T follicular helper cell (primary cell): ENCODE measurements at places on chromosomes 6 and 20.

DNA sequence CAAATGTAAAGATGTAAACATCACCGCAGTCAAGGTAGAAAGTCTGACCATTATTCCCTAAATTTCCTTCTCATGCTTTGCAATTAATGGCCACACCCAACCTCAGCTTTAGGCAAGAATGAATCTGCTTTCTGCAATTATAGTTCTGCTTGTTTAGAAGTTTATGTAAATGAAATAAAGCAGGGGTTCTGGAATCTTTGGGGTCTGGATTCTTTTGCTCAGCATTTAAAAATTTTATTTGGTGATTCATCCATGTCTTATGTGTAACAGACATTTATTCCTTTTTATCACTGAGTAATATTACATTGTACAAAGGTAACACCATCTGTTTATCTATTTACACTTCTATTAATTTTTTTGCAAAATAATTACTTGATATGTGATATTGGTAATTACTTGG is 613.6 kb downstream of the UTRN start:
- no peak for DNase-seq

- no peak for DNase-seq
Measured at GRCh38 chr6:2477666-2478065, 232.3 kb upstream of the GMDS start.

- no peak for DNase-seq
Measured at GRCh38 chr6:166987930-166988329, 11.3 kb upstream of the CEP43 start.

GRCh38 chr6:111841822-111842221 is 31.4 kb downstream of the FYN start:
- no peak for DNase-seq

- no peak for DNase-seq
Measured at GRCh38 chr20:36241678-36242077, 5.4 kb downstream of the AAR2 start.

DNA sequence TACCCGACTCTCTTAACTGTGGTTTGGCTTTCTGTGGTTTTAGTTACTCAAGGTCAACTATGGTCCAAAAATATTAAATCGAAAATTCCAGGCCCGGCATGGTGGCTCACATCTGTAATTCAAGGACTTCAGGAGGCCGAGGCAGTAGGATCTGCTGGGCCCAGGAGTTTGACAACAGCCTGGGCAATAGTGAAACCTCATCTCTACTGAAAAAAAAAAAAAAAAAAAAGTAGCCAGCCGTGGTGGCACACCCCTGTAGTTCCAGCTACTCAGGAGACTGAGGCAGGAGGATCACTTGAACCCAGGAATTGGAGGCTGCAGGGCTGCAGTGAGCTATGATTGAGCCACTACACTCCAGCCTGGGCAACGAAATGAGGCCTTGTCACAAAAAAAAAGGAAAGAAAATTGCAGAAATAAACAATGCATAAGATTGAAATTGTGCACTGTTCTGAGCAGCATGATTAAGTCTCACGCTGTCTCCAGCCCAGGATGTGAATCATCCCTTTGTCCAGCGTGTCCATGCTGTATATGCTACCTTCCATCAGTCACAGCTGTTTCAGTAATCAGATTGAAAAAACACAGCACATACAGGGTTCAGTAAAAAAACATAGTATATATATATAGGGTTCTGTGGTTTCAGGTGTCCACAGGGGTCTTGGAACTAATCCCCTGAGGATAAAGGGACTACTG is 40.7 kb downstream of the RGS17 start:
- no peak for DNase-seq

GRCh38 chr6:163066200-163066599 is 338.4 kb downstream of the PACRG start:
- DNase-seq: no peak

DNA sequence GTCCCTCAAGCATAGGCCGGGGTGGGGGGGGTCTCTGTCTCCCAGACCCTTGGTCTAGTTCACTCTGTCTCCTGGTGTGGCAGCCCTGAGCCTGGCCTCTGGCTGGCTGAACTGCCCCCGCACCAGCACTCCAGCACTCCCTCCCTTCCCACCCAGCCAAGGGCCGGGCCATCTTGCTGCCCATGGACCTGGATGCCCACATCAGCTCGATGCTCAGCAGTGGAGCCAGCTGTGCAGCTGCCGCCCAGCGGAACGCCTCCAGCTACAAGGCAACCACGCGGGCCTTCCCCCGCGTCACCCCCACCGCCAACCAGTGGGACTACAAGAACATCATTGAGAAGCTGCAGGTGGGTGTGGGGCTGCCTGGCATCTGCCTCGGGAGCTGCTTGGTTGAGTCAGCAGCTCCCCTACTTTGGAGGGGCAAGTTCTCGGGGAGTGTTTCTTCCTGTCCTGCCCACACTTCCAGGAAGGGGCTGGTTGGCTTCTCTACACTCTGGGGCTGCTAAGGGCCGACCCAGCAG is 28.4 kb downstream of the UQCC2 start:
- DNase-seq: peak; percentile 36

DNA sequence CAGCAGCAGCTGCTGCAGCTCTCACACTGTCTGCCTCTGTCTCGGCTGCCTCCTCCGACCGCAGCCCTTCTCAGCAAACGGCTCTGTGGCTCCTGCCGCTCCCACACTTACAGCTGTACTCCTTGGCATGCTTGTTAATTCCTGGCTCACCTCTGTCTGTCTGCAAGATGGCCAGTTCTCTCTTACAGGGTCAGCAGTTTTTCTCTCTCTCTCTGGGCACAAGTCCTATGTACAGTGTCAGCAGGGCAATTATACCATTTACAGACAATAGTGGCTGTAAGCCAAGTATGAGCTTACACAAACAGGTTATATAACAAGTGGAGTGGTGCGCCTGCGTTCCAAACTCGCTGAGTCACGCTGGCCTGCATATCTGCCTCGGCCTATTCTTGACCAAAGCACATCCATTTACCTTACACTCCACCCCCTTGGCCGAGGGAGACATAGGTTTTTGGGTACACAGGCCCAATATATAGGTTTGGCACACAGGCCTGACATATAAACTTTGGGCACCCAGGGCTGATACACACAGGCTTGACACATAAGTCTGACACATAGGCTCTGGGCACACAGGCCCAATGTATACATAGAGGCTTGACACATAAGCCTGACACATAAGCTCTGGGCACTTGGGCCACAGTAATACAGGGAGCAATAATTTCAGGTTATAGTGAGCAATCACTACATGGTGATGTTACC is 4.4 kb downstream of the ZKSCAN3 start:
- DNase-seq: no peak

- no peak for DNase-seq
Measured at GRCh38 chr6:48959251-48960060, 503.6 kb downstream of the MMUT start.

DNA sequence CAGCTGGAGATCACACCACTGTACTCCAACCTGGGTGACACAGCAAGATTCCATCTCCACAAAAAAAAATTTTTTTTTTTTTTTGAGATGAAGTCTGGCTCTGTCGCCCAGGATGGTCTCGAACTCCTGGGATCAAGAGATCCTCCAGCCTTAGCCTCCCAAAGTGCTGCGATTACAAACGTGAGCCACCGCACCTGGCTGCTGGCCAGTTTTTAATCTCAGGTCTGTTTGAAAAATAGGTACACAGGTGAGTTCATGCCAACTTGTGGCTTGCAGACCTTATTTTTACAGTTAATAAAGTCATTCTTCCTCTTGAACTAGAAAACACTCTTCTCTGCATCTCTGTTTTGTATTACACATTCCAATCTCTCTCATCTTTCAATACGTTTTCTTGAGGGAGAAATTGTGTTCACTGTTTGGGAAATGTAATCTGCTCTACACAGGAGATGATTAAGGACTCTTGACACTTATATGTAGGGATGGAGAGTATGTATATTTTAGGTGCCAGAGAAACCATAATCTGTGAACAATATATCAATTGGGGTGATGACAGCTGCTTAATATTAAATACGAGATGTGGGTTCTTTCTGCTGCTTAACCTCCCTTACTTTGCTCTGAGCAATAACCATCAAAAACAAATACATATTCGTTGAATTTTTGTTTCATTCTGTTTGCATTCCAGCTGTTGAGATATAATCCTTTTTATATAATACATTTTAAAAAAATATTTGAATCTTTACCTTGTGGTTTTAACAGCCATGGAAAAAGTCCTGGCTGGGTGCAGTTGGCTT is 17.7 kb upstream of the RIPOR3 start:
- no peak for DNase-seq

- DNase-seq: no peak
Measured at GRCh38 chr20:64049060-64049877, at the start of gene SOX18. TSS of gene SOX18 (minus strand) at chr20:64049639. CDS start at chr20:64049516, 123 bp downstream.

DNA sequence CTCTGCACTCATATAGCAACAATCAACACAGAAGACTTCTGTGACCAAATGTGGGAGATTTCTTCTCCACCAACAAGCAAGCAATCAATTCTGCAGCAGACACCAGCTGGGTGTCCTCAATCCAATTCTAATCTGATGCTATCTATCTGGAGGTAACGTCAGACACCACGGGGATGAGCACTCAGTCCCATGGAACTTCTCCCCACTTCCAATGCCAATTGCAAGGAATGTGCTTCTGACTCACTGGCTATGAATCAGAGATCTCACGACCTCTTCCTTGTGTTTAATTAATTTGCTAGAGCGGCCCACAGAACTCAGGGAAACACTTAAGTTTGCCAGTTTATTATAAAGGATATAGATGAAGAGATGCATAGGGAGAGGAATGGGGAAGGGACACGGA is 103.5 kb upstream of the SIRPG start:
- no peak for DNase-seq

- no peak for DNase-seq
Measured at GRCh38 chr6:42047790-42048405, 2.4 kb upstream of the TAF8 start.

GRCh38 chr6:16677458-16677857 is 83.8 kb downstream of the ATXN1 start:
- DNase-seq: no peak

GRCh38 chr6:33080127-33081089 is 4.6 kb downstream of the HLA-DPB1 start:
- no peak for DNase-seq

DNA sequence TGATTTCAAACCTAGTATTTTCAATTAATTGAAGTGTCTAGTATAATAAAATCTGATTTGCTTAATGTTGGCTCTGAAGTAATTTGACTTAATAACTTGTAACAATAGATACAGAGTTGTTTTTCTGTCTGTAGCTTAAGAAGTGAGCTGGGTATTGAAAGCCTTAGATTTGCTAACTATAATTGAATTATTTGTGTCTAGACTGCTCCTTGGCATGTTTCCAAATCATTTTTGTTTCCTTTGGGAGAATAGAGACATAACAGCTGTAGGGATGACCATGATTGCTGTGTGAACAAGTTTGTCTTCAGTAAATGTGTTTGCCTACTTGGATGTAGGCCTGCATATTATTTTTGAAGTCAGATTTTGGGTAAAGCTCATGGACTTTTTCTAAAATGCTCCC is 115.4 kb downstream of the SCAF8 start:
- DNase-seq: no peak

GRCh38 chr20:22815603-22816315 is 219.4 kb upstream of the SSTR4 start:
- no peak for DNase-seq

GRCh38 chr6:74356391-74356790 is 660.4 kb downstream of the CD109 start:
- DNase-seq: no peak

DNA sequence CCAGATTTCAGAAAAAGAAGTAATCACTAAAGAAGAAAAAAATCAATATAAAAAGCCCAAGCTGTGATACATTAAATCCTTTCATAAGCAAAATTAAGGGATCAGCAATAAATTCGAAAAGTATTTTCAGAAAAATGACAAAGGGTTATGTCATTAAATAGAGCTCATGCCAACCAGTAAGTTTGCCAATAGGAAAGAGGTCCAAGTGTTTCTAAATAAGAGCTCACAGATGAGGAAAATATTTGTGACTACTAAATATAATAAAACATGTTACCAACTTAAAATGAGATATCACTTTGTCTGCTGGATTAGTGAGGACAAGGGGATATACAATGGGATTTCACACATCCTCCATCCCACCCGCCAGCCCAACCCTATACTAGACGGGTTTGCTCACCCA is 140.3 kb upstream of the EYA4 start:
- DNase-seq: no peak

GRCh38 chr20:10719740-10720385 is 46.1 kb upstream of the JAG1 start:
- no peak for DNase-seq

DNA sequence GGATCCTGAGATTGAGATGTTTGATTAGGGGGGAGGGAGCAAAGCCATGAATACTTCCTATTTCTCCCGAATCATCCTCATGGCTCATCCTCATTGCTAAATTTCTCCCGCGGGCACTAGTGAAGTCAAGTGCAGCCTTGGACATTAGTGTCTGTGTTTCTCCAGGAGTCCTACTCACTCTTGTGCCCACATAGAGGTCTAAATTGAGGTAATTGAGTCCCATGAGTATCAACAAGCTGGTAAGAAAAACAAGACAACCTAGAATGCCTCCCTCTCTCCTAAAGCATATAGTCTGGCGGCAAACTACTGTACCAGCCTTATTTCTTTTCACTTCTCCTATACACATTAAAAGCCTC is 420 bp downstream of the CENPQ start:
- no peak for DNase-seq

DNA sequence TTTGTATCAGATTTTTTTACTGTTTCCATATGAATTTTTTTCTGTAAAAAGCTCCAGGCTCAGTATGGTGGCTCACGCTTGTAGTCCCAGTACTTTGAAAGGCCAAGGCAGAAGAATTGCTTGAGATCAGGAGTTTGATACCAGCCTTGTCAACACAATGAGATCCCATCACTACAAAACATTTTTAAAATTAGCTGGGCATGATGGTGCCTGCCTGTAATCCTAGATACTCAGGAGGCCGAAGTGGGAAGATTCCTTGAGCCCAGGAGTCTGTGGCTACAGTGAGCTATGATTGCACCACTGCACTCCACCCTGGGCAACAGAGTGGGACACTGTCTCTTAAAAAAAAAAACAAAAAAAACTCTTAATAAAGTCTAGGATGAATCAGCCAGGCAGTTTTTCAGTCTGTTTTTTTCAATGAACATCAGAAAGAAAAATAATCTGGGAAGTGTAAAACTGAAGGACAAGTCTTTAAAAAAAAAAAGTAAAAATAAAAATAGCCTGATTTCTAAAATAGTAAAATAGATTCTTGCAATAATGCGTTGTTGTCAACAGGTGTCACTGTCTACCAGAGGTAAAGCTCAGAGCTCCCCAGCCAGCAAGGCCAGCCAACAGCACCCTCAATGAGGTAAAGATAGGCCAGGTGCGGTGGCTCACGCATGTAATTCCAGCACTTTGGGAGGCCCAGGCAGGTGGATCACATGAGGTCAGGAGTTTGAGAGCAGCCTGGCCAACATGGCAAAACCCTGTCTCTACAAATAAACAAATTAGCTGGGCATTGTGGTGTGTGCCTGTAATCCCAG is 9.3 kb upstream of the ATG5 start:
- peak; percentile 28 for DNase-seq

DNA sequence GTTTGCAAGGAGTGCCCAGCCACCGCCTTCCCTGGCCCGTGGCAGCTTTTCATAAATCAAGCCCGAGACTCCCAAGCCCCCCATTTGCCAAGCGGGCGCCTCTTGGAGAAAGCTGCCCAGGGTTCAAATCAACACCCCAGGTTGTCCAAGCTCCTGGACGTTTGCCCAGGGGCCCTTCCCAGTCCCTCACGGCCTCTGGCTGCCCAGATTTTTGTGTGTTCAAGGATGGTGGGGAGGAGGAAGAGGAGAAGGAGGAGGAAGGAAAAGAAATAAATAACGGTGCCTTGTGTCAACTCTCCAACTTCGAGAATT is 20.6 kb upstream of the NFATC2 start:
- DNase-seq: no peak
